ENCODE measurements at places on chromosomes 7 and 10.

- DNase-seq = no peak
Measured at GRCh38 chr10:70558871-70559810, 43.4 kb downstream of the PRF1 start.

DNA sequence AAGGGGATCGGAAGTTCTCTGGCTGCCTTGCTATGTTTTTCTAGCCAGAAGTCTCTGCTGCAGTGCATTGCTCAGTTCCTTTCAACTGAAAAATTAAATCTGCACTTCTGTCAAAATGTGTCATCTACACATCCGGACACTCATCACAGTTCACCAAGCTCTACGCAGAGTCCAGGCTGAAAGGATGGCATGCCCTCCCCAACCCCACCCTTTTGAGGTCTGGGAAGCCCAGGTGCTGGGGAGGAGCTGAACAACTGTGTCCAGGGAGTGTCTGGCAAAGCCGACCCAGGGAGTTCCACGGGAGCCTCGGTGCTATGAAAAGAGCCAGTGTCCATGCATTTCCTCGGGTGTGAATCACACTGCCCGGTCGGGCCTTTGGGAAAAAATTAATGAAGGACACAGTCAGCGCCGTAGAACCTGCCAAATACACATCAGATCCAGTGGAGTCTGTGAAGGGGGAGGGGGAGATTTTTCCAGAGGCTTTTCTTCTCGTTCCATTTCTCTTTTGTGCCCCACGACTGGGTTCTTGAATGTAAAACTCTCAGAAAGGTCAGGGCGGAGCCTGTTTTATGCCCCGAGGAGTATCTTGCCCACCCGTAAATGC, 757 bp upstream of the PALS2 start:
- no peak for DNase-seq

- no peak for DNase-seq
Measured at GRCh38 chr7:55085511-55086412, 66.9 kb downstream of the EGFR start.

DNA sequence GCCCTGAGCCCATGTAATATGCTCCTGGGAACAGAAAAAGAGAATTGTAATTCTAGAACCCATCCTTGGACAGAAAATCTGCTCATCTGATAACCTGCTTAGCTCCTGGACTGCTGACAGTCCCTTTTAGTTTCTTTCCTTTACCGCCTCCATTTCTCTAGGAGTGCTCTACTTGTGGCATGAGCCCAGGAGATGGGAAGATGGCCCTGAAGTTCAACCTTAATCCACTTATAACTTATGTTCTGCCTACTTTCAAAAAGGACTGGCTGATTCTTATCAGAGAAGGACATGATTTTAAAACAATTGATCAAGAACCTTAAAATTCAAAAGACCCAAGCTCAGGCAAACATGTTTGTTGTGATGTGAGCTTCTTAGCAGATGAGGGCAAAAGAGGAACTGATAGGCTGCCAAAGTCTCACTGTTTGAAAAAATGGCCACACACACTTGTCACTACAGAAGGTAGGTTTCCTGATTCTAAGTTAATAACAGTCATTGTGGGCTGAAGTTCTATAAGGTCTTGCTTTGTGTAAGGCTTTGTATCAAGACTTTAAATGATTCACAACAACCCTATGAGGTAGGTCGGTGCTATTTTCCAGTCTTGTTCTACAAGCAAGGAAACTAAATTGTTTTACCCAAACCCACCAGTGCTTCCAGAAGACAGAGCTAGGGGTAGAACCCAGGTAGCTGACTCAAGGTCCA, 94.3 kb upstream of the AFAP1L2 start:
- no peak for DNase-seq

DNA sequence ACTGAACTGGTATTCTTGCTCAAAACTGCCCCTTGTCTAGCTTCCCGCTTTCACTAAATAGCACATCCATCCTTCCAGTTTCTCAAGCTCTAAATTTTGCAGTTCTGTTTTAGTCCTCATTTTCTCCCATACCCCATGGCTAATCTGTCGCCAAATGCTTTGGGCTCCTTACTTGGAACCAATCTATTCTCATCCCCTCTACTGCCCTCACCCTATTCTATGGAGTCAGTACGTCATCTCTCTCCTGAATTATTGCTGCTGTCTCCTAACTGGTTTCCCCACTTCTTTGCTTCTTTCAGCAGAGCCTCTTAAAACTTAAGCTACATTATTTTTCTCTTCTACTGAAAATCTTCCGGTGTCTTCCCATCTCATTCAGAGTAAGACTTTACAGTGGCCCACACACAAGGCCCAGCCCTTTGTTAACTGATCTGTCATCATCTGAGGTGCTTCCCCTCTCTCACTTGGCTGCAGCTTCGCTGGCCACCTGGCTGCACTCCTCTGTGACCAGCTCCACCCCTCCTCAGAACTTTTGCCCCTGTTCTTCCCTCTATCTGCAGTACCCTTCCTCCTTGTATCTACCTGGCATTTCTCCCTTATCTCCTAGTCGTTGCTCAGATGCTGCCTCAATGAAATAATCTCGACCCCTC, 9.9 kb downstream of the STARD3NL start:
- no peak for DNase-seq

DNA sequence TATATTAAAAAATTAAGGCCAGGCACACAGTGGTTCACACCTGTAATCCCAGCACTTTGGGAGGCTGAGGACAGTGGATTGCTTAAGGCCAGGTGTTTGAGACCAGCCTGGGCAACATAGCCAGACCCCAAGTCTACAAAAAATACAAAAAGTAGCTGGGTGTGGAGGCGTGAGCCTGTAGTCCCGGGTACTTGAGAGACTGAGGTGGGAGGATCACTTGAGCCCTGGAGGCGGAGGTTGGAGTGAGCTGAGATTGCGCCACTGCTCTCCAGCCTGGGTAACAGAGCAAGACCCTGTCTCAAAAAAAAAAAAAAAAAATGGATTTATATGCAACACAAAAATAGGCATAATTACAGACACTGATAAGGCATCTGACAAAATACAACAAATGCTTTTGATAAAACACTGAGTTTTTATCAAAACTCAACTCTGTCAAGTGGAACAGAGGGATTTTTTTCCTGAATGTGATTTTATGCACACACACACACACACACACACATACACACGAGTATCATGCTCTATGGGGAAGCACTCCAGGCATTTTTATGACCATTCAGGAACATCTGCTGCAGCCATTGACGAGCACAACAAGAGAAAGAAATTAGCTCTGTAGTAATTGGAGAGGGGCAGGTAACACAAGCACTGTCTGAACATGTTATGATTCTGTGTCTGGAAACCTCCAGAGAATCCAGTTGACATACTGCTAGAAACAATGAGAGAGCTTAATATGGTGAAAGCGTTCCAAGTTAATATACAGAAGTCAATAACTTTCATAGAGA, 193.1 kb downstream of the WDR37 start:
- DNase-seq = no peak

- DNase-seq = no peak
Measured at GRCh38 chr10:60428387-60428737, 38.7 kb upstream of the ANK3 start.

DNA sequence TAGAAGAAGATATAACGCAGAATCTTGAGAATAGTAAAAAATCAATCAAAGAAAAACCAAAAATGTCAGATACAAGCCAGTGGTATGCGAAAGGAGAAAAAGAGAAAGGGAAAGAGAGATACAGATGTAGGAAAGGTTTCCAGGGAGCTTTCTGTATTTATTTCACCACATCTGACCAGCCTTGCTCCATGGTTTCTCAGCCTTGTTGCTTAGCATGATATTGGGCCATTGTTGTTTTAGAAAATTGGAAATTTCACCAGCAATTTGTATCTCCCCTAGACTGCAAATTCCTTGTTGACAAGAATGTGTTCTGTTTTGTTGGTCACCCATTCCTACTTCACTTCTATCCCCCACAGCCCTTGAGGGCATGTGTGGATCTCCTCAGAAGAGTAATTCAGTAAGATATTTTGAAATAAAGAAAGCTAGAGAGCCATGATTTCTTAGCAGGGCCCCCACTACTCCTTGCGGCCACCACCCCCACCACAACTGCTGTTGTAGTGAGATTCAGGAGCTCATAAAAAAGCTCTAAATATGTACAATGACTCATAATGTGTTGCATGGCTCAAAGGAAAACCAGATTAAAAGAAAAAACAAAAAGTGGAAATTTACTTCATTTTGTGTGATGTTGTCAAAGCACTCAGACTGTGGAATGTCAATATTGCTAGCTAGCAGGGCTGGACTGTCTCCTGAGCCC, 138.7 kb downstream of the CHRM2 start:
- no peak for DNase-seq

GRCh38 chr10:72948762-72949161, 5.8 kb downstream of the PLA2G12B start:
- DNase-seq = no peak

DNA sequence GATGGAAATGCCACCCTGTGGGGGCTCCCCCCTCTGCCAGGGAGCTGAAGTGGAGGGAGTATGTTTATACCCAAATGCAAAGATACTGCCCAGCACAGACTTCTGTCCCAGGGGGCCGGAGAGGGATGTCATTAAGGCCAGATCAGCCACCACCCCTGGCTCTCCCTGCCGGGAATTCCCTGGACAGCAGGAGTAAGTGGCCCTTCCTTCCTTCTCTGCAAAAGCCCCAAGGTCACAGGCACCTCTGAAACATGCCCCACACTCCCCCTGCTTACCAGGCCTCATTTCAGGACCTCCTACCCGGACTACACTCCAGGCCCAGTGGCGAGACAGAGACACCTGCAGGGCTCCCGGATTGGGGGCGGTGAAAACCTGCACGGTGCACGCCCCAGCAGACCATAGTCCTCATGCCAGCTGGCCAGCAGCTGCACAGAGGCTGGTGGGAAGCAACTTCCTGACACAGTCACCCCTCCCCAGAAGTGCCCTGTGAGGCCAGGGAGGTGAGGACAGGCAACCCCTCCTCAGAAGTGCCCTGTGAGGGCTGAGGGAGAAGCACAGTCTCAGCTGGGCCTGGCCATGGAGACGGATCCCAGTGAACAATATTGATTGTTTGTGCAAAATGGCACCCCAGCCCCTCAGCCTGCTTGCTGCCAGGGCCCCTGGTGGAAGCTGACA, 33.0 kb upstream of the RET start:
- no peak for DNase-seq

DNA sequence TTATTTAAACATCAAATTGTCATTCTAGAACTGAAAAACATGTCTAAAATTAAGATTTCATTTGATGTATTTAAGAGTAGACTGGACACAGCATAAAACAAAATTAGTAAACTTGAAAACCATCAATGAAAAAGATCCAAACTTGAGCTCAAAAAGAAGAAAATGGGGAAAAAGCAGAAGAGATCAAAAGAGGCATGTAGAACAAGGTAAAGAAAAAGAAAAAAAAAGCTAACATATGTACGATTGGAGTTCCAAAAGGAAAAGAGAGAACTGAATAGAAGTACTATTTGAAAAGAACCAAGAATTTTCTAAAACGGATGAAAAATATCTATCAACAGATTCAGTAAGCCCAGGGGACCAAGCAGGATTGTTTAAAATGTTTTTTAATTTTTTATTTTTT, 3.6 kb downstream of the FBXL13 start:
- no peak for DNase-seq

- DNase-seq = no peak
Measured at GRCh38 chr7:116777651-116778281, 84.6 kb upstream of the CAPZA2 start.

DNA sequence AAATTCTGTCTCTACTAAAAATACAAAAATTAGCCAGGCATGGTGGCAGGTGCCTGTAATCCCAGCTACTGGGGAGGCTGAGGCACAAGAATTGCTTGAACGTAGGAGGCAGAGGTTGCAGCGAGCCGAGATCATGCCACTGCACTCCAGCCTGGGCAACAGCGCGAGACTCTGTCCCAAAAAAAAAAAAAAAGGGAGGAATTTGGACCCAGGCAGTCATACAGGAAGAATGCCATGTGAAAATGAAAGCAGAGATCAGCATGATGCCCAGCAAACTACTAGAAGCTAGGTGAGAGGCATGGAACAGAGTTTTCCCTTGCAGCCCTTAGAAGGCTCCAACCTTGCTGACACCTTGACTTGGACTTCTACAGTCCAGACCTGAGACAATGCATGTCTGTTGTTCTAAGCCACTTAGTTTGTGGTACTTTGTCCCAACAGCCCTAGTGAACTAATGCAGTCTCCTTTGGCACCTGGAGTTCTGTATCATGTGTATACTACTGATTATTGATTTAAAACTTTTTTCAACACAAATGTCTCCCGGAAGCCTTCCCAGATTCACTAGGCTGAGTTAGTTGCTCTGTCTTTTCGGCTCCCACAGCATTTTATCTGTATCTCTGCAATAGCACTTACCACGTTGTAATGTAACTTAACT, 10.2 kb upstream of the BAG3 start:
- no peak for DNase-seq

GRCh38 chr10:71836596-71836974, 14.5 kb downstream of the PSAP start:
- DNase-seq = no peak

DNA sequence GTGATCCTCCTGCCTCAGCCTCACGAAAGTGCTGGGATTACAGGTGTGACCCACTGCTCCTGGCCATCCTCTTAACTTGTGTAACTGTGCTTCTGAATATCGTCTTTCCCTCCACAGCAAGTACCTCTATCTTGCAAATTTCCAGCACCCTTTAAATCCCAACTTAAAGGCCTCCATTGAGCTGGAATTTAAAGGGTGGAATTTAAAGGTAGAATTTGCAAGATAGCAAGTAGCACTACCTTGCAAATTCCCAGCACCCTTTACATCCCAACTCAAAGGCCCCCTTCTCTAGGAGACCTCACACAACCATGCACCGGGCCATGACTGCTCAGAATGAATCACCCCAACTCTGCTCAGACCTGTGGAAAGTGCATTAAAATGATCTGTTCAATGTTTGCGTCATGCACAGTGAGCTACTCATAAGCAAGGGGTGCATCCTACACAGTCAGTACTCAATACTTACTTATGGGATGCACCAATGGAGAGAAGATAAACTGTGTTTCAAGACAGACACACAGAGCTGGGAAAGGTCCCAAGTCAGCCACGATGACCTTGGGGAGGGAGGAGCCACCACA, 17.8 kb upstream of the SDK1 start:
- DNase-seq = no peak

DNA sequence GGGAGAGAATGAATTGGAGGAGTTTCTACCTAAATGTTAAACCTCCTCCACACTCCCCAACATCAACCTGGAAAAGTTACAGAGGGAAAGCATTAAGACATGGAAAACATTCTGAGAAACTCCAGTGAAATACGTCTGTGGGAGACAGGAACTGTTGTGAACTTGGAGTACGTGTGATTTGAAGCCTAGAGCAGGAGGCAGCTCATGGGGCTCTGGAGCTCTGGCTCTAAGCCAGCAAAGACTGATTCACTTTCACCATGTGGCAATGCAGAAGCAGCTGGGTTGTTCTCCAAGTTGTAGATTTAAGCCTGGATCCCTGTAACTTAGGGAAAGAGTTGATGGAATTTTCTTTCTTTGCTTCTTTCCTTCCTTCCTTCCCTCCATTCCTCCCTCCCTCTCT, 503.2 kb downstream of the NRG3 start:
- DNase-seq = no peak

DNA sequence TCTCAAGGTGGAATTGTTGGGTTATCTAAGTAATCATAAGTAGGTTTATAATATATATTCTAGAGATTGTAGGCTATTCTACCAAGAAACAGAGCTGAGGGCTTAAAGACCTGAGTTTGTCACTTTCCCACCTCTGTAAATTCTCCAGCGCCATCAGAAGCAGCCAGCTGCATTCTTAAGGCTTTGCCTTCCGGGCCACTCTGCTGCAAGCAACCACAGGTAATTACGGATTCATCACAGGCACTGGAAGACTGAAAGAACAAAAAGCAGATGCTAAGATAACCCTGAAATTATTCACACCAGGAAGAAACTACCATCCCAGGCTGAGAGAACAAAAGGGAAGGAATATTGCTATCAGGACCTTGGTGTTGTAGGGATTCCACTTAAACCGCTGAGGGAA, 137.8 kb upstream of the JCAD start:
- DNase-seq = no peak

Data from T-helper 1 cell (primary cell).